ENCODE measurements at places on chromosomes 11 and 22.
A peak's percentile ranks its signal among the peaks of the same experiment; 100 is the strongest.

DNA sequence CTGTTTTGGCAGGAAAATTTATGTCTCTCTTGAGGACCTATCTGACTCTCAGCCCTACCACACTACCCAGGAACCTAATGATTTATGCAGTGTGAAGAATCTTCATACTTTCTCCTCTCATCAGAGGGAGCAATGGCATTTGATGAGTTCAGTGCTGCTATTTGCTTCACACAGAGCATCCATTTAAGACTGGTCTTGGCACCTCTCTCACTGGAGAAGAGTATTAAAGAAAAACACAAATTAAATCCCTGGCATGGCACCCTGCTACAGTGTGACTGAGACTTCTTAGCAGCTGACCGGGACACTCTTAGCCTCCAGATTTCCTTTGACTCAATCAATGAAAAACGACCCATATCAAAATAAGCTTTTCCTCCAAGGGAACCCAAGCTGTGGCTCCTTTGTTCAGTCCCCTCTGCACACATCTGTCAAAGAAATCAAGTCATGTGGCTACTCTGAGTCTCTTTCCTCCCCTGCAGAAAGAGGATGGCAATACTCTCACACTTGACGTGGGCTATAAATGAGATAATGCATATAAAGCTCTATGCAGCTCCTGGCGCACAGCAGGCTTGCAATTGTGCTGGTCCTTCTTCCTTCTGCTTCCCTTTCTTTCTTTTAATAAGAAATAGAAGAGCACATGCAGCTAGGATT, 186.1 kb upstream of the E2F8 start:
- DNase-seq = no peak

- no peak for DNase-seq
Measured at GRCh38 chr11:125496529-125496857, 428 bp upstream of the FEZ1 start.

DNA sequence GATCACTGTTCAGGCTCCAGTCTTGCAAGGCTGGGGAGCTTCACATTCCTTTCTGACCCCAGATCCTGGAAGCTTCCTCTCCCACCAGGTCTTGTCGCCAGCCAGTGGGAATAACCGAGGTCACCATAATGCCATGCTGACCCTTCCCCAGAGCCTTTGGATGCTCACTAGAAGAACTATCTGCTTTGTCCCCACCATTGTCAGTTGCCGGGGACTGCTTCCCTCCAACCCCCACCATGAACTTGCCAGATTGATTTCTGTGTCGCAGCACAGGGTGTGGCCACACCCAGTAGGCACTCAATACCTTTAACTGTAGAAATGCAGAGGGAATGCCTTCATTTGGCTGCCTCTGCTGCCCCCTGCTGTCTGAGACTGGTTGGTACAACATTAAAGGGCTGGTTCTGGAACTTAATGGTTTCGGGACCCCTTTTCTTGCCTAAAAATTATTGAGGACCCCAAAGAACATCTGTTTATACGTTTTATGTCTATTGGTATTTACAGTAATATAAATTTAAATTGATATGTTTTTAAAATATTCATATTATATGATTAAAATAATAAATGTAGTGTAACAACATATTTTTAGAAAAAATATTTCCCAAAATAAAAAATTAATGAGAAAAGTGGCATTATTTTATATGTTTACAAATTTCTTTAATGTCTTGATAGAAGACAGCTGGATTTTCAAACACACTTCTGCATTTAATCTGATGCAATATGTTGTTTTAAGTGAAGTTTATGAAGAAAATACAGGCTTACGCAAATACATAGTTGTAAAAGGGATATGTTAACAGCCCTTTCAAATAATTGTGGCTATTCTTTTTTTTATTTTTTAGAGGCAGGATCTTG, 6.7 kb upstream of the GDPD5 start:
- peak; percentile 57 for DNase-seq

DNA sequence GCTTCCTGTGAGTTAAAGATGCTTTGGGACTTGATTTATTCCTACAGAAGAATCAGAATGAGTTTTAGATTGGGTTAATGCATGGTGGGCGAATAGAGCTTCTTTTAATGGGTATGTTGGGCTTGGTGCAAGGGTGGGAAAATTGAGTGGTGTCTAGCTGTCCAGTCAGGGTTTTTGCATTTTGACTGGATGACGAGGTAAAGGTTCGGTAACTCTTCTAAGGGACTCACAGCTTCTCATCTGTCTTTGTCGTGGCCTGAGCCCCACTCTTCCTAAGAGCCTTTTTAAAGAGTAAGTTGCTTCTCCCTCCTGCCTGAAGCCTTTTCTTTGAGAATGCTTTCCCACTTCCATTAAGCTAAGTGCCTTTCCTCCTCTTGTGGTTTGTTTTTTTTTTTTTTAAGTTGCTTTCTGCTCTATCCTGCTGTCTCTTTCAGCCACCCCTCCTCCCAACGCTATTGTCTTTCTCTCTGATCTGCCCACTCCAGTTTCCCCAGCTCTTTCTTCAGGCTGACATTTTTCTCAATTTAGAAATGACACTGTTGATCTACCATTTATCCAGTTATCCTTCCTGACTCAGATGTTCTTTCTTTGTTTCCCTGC, 1.1 kb downstream of the DPF2 start:
- no peak for DNase-seq

DNA sequence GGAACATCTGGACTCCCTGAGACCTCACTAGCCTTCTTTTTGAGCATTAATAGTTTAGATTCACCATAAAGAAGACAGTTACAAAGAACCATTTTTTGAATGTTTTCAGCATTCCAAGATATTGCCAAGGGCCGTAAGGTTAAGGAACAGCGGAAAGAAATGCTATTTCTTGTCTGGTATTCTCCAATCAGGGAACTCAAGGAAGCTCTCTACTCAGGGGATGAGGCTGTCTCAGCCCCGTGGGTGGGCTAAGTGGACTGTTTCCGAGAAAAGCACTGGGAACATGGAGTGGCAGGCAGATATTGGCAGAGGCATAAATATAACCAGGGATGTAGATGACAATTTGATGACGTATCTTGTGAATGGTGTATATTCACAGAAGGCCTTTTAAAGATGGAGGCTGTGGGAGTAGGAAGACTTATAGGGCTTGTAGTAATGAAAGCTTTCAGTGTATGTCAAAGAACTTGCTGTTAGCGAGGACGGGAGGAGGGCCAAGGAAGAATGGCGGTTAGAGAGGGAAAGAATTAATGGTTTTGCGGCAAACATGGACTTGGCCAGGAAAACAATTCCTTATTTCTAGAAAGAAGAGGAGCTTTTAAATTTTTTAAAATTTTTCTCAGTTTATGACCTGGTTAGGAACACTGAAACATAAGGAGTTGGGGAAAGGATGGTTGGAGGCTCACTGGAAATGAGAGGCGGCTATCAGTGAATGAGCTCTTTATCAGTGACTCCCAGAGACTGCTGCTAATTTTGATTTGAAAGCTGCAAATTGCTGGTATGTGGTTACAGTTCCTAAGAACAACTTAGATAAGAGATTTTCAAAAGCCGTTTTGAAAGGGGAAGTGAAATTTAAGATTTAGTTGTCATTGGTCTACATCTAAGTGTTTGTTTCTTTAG, 64.6 kb downstream of the ST3GAL4 start:
- no peak for DNase-seq

- no peak for DNase-seq
Measured at GRCh38 chr11:20037396-20038153, 122.7 kb downstream of the DBX1 start.
